Lower lobe of right lung (tissue), 2 donors: ENCODE measurements at places on chromosomes 3 and 15. TPM values are rescaled to one million over a fixed set of nuclear protein-coding genes. Genes with fewer than 3 reads are reported as not detected.

Gene ASTE1
- 8.1 TPM for total RNA-seq

Gene PRKAR2A
- 45.5 TPM for total RNA-seq

Gene SAMD7
- total RNA-seq = not detected

Gene KIF15
- total RNA-seq = 1.3 TPM

DNA sequence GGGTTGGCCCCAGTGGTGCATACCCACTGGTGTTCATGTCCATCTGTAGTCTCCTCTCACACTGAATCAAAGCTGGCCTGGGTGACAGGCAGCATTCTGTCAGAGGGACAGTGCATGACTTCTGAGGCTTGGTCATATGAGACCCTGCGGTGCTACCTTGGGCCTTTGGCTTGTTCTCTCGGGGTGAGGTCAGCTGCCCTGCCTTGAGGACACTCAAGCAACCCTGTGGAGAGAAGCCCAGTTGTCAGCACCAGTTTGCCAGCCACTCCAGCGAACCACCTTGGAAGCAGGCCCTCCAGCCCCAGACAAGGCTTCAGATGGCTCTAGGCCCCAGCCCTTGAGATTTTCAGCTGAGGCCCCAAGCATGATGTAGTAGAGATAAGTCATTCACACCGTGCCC is 16.9 kb upstream of the RAB7A start:
- peak; percentile 59 for DNase-seq

DNA sequence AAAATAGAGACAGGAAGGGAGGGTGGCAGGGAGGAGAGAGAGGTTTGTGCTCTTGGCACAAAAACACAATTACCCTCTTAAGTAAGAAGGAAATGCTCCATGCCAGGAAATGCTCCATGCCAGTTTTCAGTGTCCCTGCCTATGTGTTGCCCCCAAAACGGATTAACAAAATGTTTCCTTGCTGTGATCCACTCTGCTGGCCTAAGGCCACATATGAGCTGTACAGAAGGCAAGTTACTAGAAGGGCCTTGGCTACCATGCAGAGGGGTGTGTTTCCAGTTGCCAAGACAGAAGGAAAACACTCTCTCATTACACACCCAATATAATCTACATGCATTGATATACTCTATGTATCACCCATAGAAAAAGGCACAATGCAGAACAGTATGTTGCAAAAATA is 98.2 kb upstream of the PTPRG start:
- DNase-seq = no peak

DNA sequence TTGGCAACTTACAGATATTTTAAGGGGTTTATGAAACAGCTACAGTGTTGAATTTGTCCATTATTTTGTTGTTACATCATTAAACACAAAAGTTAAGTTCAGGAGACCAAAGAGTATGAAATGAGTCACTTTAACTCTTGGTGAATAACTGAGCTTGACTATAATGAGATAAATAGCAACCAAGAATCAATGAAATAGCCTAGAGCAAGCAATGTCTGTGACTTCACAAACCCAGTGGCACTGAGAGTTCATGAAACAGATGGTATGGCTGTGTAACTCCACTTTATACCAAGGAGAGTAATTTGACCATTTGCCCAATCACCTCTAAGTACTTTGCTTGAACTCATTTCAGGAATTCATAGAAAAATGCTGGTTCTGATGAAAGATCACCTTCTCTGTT is 169.6 kb upstream of the GADL1 start:
- DNase-seq = no peak

- no peak for DNase-seq
Observed at GRCh38 chr15:99989095-99989494, 255.9 kb upstream of the LYSMD4 start.
